ENCODE measurements at places on chromosomes 1 and 21. TPM values are rescaled to one million over a fixed set of nuclear protein-coding genes. Genes with fewer than 3 reads are reported as not detected.

DNA sequence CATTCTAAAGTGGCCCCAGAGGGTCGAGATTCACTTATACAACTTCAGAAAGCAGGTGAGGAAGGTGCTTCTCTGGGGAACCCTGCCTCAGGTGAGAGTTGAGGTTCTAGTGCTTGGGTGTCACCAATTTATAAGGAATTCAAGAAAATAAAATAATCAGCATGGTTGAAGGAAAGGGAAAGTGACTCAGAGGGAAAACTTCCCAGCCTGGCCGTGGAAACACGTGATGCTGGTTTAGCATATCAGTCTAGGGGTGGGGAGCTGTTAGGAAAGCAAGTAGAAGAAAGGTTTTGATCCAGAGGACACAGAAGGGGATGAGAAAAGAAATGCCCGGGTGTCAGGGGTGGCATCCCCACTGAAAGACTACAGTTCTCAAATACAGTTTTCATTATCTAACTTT, 37.7 kb upstream of the TMEM125 start:
- no peak overlapping the region for H3K27ac ChIP-seq
- H3K4me3 ChIP-seq = no peak overlapping the region
- no peaks in the 10 kb centered on the region for H3K27me3 ChIP-seq
- H3K36me3 ChIP-seq = no peaks in the 10 kb centered on the region

GRCh38 chr1:161706482-161707347, at the start of gene FCRLA:
Gene FCRLA, plus strand, starts transcription at chr1:161707229. Its CDS starts 36 bp downstream, at chr1:161707265.
- H3K27me3 ChIP-seq = no peaks in the 10 kb centered on the region
- H3K36me3 ChIP-seq = no peaks in the 10 kb centered on the region
- no peak within 1 kb of the TSS for H3K4me3 ChIP-seq
- DNase-seq = no peak

- no peak overlapping the region for H3K27ac ChIP-seq
- H3K4me1 ChIP-seq = peaks cover 3% of the 10 kb centered on the region
- no peaks in the 10 kb centered on the region for H3K36me3 ChIP-seq
- no peak overlapping the region for H3K4me3 ChIP-seq
- H3K27me3 ChIP-seq = peaks cover 4% of the 10 kb centered on the region
These were observed 66.5 kb downstream of the UBE2T start for GRCh38 chr1:202275061-202275770.

DNA sequence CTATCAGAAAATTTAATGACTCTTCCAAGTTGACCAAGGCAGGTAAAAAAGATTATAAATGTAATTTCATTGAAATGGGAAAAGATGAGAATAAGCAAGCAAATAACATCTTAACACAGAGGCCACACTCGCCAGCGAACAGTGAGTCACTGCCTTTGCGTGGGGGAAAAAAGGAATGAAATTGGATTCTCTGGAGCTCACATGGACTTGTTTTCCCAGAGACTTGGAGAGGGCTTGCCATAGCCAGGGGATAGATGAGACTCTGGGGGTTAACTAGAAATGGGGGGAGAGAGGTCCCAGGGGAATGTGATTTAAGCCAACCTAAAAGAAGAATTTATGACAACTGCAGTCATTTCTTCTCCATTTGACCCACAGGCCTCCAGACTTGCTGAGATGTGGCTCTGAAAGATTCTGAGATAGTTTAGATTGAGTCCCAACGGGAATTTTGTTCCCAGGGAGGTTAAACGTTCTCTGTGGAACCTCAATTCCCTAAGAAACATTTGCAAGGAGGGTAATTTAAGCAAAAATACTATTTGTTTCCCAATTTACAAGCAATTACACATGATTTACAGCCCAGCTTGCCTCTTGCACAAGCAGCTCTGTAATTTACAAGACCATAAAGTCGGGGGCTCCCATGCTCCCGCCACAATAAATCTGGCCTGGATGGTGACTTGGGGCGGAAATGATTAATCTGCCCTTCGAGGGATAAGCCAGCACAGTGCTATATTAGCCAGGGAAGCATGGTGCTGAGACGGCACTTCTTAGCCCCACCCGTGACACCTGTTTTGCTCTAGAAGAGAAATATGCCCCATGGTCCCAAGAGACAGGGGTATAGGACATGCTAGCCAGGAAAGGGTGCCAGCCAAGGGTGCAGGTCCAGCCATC, 68.8 kb downstream of the GRIK3 start:
- no peaks in the 10 kb centered on the region for H3K27me3 ChIP-seq
- no peaks in the 10 kb centered on the region for H3K36me3 ChIP-seq
- H3K4me3 ChIP-seq = no peak overlapping the region
- no peak for DNase-seq
- H3K27ac ChIP-seq = no peak overlapping the region

SLC1A7 gene
- 0.07 TPM for total RNA-seq

VCAM1 gene
- total RNA-seq = 0.07 TPM

DNA sequence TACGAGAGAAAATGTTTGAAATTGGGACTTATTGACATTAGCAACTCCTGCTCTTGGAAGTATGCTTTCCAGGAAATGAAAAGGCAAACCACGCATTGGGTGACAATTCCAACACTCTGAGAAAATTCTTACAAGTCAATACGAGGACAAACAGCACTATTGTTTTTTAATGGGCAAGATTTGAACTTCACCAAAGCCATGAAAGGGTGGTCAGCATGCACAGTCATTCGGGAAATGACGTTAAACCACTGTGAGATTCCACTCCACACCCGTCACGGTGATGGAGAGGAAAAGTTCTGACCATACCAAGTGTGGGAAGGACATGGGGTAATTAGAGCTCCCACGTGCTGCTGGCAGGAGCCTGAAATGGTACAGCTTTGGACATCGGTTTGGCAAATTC, 12.2 kb upstream of the PRXL2B start:
- peaks cover 9% of the 10 kb centered on the region for H3K4me1 ChIP-seq
- peaks cover 13% of the 10 kb centered on the region for H3K36me3 ChIP-seq
- no peak for DNase-seq
- peaks cover 11% of the 10 kb centered on the region for H3K27me3 ChIP-seq
- H3K4me3 ChIP-seq = no peak overlapping the region

GRCh38 chr1:46425726-46426125, 31.6 kb downstream of the FAAH start:
- H3K36me3 ChIP-seq = no peaks in the 10 kb centered on the region
- no peaks in the 10 kb centered on the region for H3K4me1 ChIP-seq
- no peak for DNase-seq

CYP4X1 gene
- 1.4 TPM for total RNA-seq

PLA2G5 gene
- not detected for total RNA-seq

GRCh38 chr1:5619469-5619868, 372.8 kb downstream of the NPHP4 start:
- H3K36me3 ChIP-seq = peaks cover 50% of the 10 kb centered on the region
- H3K4me3 ChIP-seq = no peak overlapping the region
- H3K27ac ChIP-seq = no peak overlapping the region
- H3K4me1 ChIP-seq = no peaks in the 10 kb centered on the region

DNA sequence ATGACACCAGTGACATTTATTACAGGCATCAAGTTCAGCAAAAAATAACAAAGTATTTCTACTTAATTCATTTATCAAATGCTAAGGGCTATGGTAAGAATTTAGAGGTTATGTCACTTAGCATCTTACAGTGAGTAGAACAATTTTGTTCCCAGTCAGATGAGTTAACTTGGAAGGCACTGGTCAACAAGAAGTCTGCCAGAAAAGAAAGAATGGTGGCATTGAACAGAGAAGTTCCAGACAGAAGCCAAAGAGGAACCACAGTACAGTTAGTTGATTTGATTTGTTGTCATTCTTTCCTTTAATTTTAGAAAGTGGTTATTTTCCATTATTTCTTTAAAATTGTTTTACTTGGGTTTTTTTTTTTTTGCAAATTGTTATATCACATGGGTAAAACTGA, 232.2 kb upstream of the PKN2 start:
- no peaks in the 10 kb centered on the region for H3K4me1 ChIP-seq
- H3K27me3 ChIP-seq = no peaks in the 10 kb centered on the region
- no peak overlapping the region for H3K27ac ChIP-seq
- no peaks in the 10 kb centered on the region for H3K36me3 ChIP-seq

SYCP1 gene
- 0.34 TPM for total RNA-seq

LCE3D gene
- not detected for total RNA-seq

RNU1-2 gene
- total RNA-seq = 1,197 TPM
